ENCODE measurements at places on chromosomes 4 and X. TPM values are rescaled to one million over a fixed set of nuclear protein-coding genes. Genes with fewer than 3 reads are reported as not detected.

ARAP2 gene
- 74.5 TPM for total RNA-seq

TAF7L gene
- not detected for total RNA-seq

CYSLTR1 gene
- 10.5 TPM for total RNA-seq

YY2 gene
- total RNA-seq = 1.1 TPM

DNA sequence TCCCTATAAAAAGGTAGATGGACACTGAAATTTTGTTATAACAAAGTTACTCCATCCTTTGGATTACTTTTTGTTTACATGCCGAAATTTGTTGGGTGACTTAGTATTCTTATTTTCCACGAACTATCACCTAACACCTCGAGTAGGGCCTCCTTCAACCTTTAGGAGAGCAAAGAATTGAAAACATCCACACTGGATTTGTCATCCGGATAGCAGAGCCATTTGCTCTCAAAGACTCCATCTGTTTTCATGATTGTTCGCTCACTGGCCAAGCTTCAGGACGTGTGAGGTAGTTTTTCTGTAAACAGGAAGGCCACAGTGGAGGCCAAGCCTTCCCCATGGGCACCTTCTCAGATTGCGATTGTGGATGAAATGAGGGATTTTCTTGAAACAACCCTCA lies at the start of gene ADAD1:
TSS of gene ADAD1 (plus strand) at position 301 of the 400 bp plus-strand sequence. CDS start 1,059 bp downstream, outside the sequence.
- DNase-seq = no peak

DNA sequence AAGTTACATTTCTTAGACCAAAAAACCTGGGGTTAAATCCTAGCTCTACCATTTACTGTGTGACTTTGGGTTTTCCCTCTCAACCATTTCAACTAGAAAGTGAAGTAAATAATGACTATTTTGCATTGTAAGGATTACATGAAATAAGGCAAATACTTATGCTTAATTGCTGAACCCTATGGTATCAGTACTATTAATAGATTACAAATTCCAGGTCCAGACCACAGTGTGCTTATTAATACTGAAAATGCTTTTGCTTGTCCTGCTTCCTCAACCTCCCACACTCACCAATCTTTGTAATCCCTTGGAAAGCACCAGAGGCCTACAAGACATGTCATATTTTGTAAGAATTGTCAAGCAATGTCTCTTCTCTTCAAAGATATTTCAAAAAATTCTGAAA lies 456.5 kb downstream of the SPOCK3 start:
- no peak for DNase-seq

- no peak for DNase-seq
Measured at GRCh38 chr4:174789657-174790056, 39.4 kb downstream of the GLRA3 start.

- DNase-seq = no peak
Measured at GRCh38 chrX:5916945-5917344, 311.7 kb downstream of the NLGN4X start.

- DNase-seq = no peak
Measured at GRCh38 chr4:81491943-81492342, 20.2 kb upstream of the RASGEF1B start.

- no peak for DNase-seq
Measured at GRCh38 chr4:181796502-181796901, 446.7 kb upstream of the TENM3 start.

GRCh38 chr4:142596121-142596520 lies 250.0 kb downstream of the INPP4B start:
- DNase-seq = no peak

- DNase-seq = no peak
Measured at GRCh38 chr4:14059006-14059405, 431.5 kb upstream of the BOD1L1 start.

GRCh38 chr4:25107827-25108516 lies 52.3 kb downstream of the SEPSECS start:
- DNase-seq = no peak

DNA sequence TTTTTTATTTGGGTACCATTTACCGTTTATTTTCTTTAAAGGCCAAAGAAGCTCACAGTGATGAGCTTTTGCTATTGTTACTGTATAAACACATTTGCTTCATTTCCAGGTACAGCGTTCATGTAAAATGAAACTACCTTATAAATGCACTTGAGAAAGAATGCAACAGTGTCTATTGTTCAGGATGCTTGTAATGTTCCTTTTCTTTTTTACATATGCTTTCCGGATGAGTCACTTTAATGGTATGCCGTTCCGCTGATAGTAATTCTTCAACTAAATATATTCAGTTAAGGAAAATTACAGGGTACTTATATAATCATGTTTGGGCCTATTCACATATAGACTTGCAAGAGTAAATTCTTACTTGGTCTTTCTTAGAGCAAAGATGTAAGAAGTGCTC lies 354.9 kb downstream of the RPA4 start:
- no peak for DNase-seq

Data from lower lobe of right lung (tissue), 2 donors.